ENCODE measurements at places on chromosomes 7 and 10.
A peak's percentile ranks its signal among the peaks of the same experiment; 100 is the strongest.

DNA sequence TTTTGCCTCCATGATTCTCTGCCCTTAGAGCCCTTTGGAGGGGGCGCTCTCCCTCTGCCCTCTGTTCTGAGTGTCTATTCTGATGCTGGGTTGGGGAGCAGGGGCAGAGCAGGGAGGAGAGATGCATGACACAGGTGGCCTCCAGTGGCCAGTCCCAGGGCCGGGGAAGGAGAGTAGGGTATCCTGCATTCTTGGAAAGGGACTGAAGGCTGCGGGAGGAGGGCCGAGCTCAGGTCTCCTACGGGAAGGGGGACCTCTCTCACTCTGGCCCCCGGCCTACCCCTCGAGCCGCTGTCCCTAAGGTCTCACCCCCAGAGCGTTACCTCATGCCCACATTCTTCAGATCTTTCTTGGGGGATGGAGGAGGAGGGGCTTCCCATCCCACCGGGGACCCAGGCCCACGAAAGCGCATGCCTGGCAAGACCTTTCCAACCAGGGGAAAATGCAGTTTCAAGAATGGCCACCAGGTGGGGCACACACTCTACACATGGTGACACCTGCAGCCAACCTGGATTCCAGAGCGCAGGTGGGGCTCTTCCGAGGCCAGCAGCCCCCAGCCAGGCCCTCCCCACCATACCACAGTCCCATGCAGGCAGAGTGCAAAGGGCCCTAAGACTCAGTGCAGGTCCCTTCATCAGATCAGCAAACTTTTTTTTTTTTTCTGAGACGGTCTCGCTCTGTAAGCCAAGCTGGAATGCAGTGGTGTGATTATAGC is 86.4 kb downstream of the MYL10 start:
- DNase-seq: peak; percentile 71

- DNase-seq: no peak
Observed at GRCh38 chr10:131746785-131747184, 154.0 kb upstream of the PPP2R2D start.

DNA sequence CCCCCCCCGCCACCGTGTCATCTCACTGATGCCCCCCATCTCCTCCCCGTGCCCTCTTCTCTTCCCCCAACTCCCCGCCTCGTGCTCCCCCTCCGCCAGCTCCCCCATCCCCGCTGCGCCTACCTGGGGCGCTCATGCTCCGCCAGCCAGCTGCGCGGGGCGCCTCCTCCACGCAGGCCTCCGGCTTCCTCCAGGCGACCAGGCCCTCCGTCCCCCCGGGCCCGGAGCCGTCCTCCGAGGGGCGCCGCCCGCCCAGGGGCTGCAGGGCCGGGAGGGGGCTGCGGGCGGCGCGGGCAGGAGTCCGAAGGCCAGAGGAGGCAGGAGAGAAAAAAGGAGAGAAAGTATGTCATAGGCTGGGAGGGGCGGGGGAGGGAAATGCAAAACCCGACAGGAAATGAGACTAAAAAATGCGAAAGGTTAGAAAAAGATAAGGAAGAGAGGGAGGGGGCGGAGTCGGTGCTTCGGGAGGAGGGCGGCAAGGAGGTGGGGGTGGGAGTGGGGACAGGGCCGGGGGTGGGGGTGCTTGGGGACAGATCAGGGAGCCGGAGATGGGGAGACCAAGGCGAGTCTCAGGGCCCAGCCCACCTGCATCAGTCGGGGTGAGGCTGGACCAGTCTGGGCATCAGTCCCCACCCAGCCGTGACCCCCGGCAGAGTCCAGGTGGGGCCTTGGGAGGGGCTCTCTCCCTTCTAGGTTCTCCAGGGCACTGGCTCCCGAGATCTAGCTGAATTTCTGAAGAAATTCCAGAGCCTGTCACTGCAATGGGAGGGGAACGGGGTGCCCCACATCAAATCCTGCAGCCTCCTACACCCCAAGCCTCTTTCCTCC is at the start of gene CARD11:
TSS of gene CARD11 (minus strand) at position 324 of the 828 bp plus-strand sequence. CDS start 85,361 bp downstream, outside the sequence.
- DNase-seq: peak; percentile 44

- no peak for DNase-seq
Observed at GRCh38 chr10:63286754-63287264, 153.7 kb downstream of the NRBF2 start.

DNA sequence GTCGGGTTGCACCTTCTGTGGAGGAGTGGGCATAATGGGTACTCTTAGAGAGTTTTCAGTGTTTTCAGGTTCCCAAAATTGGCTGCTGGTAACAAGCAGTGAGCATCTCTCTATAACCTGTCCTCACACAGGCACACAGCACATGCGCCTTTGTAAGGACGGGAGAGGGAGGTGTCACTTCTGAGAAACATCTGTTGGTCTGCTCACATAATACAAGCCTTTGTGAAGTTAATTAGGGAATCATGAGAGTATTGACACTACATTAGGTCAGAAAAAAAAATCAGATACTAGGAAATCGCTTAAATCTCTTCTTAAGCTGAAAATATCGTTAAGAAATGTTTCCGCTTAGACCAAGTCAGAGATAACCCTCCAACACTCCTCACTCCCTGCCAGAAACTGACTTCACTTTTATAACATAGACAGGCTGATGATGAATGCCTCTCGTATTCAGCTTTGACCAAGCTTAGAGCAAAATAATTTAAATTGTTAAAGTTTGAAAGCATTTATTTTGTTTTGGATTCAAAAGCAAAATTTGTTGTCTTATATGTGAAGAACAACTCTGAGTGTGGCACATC is 769.7 kb downstream of the TNS3 start:
- no peak for DNase-seq

- no peak for DNase-seq
Observed at GRCh38 chr10:60762554-60762953, 15.7 kb upstream of the CDK1 start.

Measured in effector CD8-positive, alpha-beta T cell (primary cell).